ENCODE measurements at places on chromosomes 2 and 18.

- no peak for DNase-seq
Observed at GRCh38 chr2:200217320-200217719, 89.2 kb upstream of the SPATS2L start.

DNA sequence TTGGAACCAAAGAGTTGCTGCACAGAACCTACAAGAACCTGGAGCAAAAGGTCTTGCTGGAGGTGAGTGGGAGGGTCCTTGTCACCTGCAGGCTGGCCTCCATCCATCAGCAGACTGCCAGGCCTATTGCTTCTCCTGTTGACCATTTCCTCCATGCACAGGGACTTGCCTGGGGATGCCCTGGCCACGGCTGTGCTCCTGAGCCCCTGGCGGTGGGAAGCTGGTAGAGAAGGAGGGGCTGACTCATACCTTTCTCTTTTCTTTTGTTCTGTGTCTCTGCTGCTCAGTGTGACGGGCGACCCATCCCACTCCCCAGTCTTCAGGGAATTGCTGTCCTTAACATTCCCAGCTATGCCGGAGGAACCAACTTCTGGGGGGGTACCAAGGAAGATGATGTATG lies 102.6 kb downstream of the DGKD start:
- no peak for DNase-seq

DNA sequence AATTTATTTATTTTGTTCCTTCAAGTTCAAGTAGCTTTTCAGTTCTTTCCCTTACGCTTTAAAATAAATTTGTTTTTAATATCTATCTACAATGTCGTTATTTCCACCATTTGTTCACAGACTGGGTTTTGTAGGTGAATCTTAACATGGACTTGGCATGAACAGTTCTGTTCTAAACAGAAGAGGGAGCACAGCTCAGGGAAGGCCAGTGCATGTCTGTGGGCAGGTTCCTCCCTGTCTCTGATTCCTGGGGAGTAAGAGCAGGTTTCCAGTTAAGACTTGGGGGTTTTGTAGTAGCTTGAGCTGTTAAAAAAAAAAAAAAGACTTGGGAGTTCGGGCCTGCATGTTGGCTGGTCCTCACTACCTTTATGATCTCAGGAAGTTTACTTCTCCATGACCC lies 11.1 kb downstream of the TTL start:
- no peak for DNase-seq

DNA sequence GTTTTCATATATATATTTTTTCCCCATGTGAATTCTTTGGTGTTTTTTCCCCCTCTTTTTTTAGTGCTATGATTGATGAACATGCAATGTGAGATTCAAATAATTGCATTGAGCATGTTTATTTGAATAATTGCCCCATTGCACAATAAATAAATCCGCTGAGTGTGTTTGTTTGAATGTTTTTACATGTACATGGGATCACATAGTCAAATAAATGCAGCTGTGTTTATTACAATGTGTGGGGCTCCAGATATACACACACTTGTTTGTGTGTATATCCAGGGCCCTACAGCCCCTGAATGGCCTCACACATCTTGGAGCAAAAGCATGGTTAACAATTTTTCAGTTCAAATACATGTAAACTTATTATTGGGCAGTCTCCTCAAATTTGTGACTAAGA lies 134.5 kb downstream of the ZEB2 start:
- no peak for DNase-seq

DNA sequence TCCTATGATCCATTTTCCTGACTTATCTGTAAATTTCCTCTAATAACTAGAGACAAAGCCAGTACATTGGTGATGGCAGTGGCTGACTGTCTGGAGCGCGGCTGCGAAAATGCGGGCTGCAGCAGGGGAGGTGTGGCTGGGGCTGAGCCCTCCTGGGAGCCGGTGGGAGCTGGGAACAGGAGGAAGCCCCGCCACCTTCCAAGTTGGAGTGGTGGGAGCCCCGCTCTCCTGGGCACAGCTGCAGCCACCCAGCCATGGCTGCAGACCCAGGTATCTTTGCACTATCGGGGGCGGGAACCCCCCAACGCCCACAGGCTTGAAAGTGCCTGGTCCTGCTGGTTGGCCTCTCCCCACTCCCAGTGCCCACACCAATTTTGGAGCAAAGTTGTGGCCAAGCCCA lies 633.0 kb upstream of the TMEFF2 start:
- DNase-seq: no peak

DNA sequence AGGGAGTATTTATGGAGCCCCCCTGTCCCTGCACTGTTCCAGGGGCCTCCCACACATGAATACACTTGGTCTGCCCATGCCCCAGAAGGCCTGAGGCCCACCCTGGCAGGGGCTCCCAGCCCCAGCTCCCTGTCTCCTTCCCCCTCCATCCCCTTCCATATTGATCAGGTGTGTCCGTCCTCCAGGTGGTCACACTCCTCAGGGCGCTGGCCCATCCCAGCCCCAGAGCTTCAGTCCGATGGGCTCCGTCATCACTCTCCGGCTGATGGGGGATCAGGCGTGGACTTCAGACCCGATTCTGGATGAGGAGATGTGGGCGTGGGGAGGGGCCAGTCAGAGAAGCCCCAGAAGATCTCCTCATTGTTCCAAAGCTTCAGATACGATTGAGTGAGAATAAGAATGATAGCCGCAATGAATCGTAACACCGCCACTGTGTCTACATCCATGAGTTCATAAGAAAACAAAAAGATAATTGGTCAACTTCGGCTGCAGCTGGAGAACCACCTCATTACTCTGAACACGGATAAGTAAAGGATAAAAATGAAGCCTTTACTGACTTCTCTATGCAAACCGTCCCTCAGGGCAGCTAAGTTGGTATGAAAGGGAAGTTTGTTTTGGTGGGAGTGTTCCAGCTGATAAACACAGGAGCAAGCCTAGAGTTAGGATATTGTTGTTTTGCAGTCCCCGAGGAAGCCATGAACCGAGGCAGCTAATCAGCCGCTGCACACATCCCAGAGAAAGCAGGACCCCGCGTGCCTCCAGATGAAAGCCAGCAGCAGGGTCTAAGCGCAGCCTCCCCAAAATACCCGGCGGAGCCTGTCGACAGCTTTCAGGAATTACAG lies 279.5 kb downstream of the NDUFA10 start:
- DNase-seq: no peak

- DNase-seq: no peak
Observed at GRCh38 chr18:49548229-49548636, 13.6 kb upstream of the LIPG start.

- DNase-seq: no peak
Observed at GRCh38 chr2:847669-848068, 103.0 kb upstream of the SNTG2 start.

- no peak for DNase-seq
Observed at GRCh38 chr18:56645415-56646016, 5.6 kb upstream of the WDR7 start.

GRCh38 chr2:73964223-73964622 lies 20.5 kb upstream of the TET3 start:
- DNase-seq: no peak

GRCh38 chr2:237137626-237138323 lies 52.1 kb downstream of the COPS8 start:
- no peak for DNase-seq

GRCh38 chr2:48530033-48530811 lies at the start of gene STON1:
TSS of gene STON1 (plus strand) at chr2:48530154. CDS start at chr2:48580634, 50,480 bp downstream.
- no peak for DNase-seq

DNA sequence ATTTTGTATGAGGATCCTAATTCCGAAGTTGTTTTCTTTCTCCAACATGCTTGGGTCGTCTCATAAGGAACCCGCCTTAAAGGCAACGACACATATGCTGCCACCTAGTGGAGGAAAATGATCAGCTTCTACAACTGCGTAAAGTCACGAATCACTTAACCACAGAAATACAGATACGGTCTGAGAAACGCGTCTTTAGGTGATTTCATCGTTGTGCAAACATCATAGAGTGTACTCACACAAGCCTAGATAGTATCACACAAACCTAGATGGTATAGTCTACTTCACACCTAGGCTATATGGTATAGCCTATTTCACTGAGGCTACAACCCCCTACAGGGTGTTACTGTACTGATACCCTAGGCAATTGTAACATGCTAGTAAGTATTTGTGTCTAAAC lies 13.1 kb downstream of the GNLY start:
- DNase-seq: no peak

DNA sequence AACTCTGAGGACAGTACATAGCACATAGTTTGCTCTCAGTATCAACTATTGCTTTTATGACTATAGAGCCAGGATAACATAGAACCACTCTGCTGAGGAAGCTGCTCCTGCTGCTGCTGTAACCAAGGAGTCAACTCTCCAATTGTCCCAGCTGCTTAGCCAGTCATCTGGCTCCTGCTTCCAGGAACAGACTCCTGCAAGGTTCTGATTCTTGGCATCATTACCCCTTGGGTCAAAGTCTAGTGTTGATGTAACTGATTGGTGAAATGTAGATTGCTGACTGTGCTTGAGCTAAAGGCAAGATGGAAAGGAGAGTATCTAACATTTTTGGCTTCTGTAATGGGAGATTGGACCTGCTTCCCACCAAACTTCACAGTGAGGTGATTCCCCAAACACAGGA lies 261.9 kb upstream of the FSHR start:
- DNase-seq: no peak

- no peak for DNase-seq
Observed at GRCh38 chr18:32095192-32095899, 3.7 kb downstream of the RNF138 start.

- no peak for DNase-seq
Observed at GRCh38 chr18:27109451-27109850, 75.7 kb downstream of the CHST9 start.

DNA sequence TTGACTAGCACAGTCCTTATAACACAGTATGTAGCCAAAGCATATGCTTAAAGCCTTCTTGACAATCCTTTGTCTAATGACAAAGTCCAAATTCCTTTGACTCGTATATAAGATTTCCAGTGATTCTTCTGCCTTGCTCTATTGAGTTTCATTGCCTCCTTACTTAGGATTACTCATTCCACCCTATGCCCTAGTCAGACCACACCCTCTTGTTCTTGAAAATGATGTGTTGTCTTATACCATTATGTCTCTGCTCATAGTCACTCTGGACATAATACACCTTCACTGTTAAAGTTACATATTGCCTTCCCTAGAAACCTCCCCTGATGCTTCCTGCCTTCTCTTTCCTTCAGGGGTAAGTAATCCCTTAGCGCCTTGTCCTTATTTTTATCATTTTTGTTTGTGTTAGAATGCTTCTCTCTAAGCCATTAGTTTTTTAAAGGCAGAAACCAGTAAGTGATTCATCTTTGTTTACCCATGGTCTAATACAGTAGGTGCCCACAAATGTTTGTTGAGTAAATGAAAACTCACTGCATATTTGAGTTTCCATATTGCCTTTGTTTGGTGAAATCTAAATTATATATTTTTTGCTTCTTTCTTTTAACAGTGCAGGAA lies 19.3 kb downstream of the GPD2 start:
- DNase-seq: no peak

DNA sequence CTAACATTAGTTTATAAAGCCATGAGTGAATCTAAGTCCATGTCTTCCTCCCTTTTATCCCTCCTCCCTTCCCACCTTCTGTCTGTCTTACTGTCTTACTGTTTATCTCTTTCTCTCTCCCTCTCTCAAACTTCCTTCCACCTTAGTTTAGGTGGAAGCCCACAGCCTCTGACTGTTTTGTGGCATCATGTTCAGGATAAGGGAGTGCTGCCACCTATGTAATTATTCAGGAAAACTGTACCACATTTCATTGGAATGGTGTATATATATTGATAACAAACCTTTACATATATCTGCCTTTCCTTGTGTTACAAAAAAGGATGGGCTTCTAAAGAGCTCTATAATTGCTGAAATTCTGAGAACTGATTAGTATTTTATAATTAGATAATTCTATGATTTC lies 48.7 kb downstream of the NETO1 start:
- DNase-seq: no peak

- DNase-seq: no peak
Observed at GRCh38 chr18:45568017-45568416, 47.3 kb upstream of the SLC14A2 start.

DNA sequence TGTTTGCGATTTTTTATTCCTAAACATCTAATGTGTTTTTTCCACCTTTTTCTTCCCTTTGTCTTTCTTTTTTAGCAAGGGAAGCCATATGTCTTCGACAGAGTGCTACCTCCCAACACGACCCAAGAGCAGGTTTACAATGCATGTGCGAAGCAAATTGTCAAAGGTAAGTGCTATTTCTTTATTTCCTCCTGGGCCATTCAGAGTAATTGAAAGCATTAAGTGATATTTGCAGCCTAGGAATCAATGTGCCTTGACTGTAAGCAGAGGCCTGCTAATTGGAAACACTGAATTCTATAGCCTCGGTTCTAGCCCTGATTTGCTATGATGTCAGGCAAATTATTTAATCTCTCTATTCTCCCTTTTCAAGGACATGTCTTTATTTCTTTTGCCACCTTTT lies 47.0 kb downstream of the KIF5C start:
- no peak for DNase-seq

- DNase-seq: no peak
Observed at GRCh38 chr2:197777823-197778407, 7.2 kb downstream of the BOLL start.

GRCh38 chr2:20064841-20065240 lies 13.4 kb upstream of the LAPTM4A start:
- no peak for DNase-seq

DNA sequence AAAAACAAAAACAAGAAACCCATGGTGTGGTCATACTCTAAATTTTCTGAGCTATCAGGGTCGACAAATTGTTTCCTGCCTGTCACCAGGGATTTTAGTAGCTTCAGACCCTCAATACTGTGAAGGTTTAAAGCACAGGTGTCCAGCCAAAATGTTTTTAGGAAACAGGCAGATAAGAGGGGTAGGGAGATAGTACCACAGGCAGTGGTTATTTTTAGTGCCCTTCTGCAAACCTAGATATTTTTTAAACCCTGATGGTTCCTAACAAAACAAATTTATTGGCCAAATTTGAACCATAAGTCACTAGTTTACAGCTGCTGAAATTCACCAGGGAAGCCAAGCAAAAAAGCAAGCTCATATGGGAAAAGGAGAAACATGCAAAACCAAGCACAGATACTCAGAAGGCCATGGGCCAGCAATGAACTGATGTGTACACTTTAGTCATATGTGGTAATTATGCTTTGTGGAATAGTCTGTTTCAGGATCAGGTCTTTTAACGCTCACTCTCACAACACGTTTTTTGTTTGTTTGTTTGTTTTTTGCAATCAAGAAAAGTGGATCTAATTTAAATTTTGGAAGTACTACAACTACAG lies 156.8 kb upstream of the STK17B start:
- no peak for DNase-seq

- no peak for DNase-seq
Observed at GRCh38 chr2:37648331-37649011, 23.0 kb downstream of the CDC42EP3 start.
